Pulmonary artery endothelial cell (primary cell): ENCODE measurements at places on chromosomes 11 and 22.
A peak's percentile ranks its signal among the peaks of the same experiment; 100 is the strongest.

DNA sequence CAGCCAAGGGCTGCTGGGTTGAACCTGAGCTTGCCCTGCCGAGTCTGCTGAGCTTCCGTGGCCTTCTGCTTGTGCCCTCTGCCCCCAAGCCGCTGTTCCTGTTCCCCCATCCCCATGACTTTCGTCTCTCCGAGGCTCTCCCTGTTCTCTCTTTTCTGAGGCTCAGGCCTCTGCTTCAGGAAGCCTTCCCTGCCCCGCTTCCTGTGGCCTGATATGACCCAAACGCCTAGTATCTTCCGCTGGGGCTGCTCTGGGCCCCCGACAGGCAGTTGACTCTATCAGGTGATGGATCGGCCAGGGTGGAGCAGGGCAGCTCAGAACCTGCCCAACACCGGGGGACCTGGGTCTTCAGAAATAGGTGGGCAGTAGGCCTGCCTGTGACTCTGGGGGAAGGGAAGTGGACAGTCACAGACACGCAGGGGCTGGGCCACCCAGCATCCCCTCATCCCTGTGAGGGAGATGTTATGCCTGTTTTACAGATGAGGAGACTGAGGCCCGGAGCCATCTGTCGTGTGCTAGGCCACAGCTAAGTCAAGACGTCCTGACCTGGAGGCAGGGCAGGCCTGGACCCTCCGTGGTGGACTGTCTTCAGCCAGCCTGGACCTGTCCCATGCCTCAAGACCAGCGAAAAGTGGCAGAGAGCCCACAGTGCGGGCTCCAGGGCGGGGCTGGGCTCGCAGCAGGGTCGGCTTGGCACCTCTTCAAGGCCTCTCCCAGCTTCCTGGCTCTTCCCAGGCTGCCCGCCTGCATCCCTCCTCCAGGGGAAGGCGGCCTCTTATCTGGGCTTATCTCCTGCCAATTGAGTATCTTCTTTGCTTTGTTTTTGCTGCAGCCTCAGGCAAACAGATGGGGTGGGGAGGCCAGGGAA lies 16.2 kb downstream of the BAD start:
- peak; percentile 48 for DNase-seq

GRCh38 chr11:1699771-1700170 lies 2.8 kb downstream of the KRTAP5-6 start:
- no peak for DNase-seq

- no peak for DNase-seq
Observed at GRCh38 chr11:46680164-46680760, 20.2 kb downstream of the ARHGAP1 start.

- no peak for DNase-seq
Observed at GRCh38 chr11:47539681-47540039, 13.3 kb downstream of the CELF1 start.

DNA sequence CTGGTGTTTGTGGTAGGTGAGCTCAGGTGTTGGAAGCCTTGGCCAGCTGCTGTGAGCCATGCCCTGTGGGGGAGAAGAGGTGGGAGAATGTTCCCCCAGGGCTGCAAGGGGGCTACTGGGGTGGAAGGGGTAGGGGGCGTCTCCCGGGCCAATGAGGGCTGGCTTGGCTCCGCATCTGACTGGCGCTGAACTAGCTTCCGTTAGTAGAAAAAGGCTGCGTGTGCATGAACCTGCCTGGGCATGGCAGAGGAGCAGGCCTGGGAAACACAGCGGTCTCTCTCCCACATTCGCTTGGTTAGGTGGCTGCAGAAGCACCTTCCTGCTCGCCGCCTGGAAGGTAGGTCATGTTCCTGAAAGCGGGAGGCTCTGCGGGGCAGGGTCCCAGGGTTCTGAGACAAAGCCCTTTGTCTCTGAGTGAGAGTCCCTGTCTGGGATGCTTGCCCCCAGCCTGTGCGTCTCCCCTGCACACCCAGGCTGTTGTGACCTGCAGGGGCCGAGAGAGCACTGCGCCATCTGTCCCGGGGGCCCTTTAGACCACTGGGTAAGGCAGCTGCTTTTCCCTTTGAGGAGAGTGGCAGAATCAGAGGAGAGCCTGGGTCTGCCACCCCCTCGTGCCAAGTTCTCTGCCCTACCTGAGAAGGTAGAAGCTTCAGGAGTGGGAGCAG lies 178.8 kb downstream of the ST3GAL4 start:
- DNase-seq: no peak

DNA sequence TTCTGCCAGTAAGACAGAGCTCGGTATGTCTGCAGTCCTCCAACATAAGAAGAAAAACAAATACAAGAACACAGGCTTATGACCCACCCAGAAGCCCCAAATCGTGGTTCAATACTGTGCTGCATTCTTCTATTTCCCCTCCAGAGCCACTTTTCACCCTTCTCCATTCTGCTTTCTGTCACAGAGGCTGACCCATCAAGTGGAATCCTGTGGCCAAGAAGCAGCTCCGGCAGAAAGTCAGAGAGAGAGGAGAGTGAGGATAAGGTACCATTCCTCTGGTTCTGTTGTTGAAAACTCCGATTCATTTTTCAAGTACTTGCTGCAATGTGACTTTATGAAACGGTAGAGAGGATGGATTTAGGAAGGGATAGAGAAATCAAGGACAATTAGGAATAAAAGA lies 30.4 kb downstream of the PGM2L1 start:
- no peak for DNase-seq

DNA sequence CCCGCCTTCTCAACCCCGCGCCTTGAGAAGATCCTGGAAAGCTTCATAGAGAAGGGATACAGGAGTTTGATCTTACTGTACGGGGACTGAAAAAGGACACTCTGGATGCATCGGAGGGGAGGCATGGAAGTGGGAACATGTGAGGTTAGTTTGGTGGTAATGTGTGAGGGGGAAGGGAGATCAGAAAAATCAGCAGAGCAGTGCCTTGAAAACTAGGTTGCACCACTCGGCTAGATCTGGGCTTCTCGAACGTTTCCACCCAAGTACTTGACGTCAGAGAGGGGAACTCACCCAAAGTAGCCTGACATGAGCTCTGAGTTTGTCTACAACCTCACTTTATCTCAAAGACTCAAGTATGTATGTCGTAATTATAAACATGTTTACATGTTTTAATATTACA lies 14.5 kb downstream of the USP35 start:
- no peak for DNase-seq

GRCh38 chr11:14589421-14589820 lies 54.2 kb upstream of the PDE3B start:
- no peak for DNase-seq

DNA sequence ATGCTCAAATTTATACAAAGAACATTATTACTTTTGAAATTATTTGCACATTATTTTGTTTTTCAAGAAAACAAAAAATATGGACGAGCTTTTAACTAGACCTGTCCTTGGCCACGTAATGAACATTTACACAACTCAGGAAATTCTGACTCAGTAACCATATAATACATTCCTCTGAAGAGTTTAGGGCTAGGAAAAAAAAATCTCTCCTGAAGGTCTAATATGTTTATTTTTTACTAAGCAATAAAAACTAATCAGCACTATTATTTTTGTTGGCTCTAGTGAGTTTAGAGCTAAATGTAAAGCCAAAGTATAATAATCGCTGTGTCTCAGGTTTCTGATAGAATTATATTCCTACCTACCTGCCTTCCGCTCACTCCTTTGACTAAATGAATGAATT lies 187.5 kb downstream of the SWAP70 start:
- no peak for DNase-seq

GRCh38 chr11:72760539-72761405 lies 8.6 kb upstream of the ARAP1 start:
- DNase-seq: no peak

DNA sequence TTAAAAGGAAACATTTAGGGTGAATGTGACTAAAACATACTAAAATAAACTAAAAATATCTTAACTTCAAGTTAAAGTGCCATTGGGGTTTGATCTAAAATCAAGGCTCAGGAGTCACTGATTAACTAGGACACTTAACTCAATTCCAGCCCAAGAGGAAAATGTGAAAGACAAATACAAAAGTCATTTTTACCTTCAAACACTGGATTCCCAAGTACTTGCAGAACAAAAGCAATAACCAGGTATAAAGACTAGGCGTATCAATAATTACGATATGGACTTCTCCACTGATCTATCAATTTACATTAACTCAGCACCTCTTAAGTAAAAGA lies 15.6 kb downstream of the ALKBH8 start:
- no peak for DNase-seq
